Smooth muscle cell of the brain vasculature (primary cell): ENCODE measurements at places on chromosomes 3 and 15.

- DNase-seq = no peak
Measured at GRCh38 chr3:128550471-128551126, 57.6 kb upstream of the GATA2 start.

- no peak for DNase-seq
Measured at GRCh38 chr15:78629031-78629715, 8.4 kb upstream of the CHRNA3 start.

GRCh38 chr3:5390936-5391625 lies 203.6 kb downstream of the EDEM1 start:
- DNase-seq = no peak

- no peak for DNase-seq
Measured at GRCh38 chr15:38796589-38796988, 232.0 kb upstream of the RASGRP1 start.

GRCh38 chr15:29132735-29133181 lies 136.9 kb downstream of the NSMCE3 start:
- no peak for DNase-seq

DNA sequence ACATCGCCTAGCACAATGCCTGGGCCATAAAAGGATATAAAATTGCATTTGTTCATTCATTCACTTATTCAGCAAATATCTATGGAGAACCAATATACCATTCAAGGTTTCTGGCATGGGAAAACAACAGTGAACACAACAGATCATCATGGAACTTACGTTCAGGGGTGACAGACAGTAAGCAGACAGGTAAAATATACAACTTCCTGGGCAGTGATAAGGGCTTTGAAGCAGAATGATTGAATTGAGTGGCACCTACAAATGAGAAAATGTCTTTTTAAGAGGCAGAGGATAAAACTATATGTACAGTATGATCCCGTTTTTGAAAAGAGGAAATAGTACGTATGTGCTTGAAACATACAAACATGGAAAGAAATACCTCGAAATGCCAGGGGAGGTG lies 39.2 kb downstream of the CMTM7 start:
- DNase-seq = no peak

DNA sequence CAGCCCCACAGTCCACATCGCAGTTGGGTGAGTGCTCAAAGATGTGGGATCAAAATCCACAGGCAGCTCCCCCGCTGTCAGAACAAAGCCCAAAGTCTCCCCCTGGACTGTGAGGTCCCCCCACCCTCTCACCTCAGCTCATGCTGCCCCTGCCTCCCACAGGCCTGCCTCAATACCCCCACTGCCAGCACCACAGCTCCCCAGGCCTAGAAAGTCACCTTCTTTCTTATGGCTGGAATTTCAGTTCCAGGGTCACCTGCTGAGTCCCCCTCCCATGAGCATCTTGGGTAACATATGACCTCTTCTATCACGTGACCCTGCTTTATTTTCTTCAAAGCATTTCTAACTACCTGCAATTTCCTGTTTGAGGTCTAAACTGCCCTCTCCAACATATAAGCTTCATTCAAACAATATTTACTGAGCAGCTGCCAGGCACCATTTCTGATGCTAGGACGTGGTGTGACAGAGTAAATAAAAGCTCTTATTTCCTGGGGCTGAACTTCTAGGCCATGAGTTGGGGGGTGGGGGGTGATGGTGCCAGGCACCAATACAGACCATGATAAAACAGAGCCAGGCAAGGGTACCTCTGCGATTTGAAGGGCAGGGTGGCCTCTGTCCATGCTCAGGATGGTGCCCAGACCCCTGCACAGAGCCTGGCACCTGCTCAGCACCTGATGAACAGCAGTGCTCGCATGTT lies 2.4 kb upstream of the TMEM89 start:
- no peak for DNase-seq

GRCh38 chr15:97791824-97792792 lies 168.4 kb upstream of the ARRDC4 start:
- DNase-seq = no peak

GRCh38 chr15:38215707-38216106 lies 36.9 kb upstream of the SPRED1 start:
- no peak for DNase-seq

DNA sequence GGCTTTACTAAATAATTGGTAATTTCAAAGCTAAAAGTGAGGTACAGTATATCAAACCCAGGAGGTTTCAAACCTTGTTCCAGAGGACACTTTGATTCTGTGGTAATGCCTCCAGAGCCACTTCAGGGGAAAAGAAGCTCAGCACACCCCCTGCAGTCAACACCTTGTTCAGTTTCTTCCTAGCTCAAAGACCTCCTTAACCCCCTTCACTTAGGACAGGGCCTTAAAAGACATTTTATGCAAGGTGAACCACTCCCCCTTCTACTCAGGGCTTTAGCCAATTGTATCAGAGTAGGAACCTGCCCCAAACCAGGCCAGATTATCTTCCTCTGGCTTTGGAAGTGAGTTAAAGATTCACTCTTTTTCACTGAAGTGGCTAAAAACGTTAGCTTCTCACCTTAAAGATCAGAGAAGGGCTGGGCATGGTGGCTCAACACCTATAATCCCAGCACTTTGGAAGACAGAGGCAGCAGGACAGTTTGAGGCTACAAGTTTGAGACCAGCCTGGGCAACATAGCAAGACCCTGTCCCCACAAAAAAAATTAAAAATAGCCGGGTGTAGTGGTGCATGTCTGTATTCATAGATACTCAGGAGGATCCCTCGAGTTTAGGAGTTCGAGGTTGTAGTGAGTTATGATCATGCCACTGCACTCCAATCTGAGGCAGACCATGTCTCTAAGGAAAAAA lies 3.4 kb downstream of the DENND6A start:
- DNase-seq = no peak

- DNase-seq = no peak
Measured at GRCh38 chr3:173538410-173538809, 140.9 kb downstream of the NLGN1 start.

GRCh38 chr15:56353740-56354139 lies 11.5 kb upstream of the TEX9 start:
- no peak for DNase-seq

DNA sequence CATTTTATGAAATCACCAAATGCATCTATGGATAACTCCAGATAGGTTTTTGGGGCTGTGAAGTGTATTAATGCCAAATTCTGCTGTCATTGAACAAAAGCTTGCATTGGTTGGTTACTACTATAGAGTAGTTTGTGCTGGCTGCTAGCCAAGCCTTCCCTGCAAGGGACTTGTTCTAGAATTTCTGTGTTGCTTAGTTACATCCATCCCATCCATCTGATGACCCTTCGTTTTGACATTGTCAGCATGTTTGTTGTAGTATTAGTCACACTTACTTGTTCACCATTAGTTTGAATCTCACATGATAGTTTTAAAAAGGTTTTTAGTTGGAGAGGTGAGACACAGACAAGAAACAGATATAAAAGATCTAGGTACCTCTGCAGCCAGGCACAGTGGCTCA lies 7.0 kb upstream of the NIPA2 start:
- peak; percentile 57 for DNase-seq

DNA sequence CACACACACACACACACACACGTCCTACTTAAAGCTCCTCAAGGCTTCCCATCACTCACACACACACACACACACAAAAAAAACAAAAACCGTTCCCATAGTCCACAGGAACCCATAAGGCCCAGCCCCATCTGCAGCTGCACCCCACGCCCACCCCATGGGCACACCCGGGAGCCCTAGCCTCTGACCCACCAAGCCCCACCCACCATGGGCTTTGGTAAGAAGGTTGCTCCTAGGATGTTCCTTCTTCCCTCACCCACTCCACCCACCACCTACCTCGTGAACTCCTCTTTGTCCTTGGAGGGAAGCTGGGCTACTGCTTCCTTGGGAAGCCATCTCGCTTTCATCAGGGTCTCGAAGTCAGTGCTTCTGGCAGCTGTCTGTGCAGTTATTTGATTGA lies 115.1 kb downstream of the TPRA1 start:
- no peak for DNase-seq

- no peak for DNase-seq
Measured at GRCh38 chr15:90959894-90960293, 5.2 kb downstream of the RCCD1 start.

GRCh38 chr3:187777331-187777941 lies 32.2 kb upstream of the BCL6 start:
- DNase-seq = no peak

DNA sequence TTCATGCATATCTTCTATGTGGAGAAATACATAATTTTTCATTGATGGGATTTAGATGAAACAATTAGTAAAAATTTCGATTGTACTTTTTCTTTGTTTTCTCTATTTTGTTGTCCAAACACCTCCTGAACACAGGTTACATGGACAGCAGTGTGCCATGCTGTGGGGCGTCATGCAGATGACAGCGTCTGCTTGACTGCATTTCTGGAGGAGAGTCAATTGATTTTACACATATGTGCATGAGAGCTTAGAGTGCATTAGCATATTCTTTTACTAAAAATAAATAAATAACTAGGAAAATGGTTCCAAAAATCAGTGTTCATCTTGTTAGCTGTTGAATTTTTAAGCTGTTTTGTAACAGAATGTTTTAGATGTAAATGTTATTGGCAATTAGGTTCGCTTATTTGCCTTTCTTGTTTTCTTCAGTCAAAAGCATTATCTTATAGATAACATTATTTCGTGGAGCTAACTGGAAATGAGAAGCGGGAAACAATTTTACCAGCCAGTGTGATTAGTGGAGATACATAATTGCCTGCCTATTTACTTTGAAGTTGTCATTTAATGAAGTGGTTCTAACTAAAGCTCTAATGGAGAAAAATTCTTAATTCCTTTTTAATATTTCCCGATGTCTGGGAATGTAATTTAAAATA lies 82.7 kb upstream of the VGLL3 start:
- no peak for DNase-seq

GRCh38 chr3:62169906-62170660 lies 203.3 kb downstream of the FEZF2 start:
- no peak for DNase-seq

DNA sequence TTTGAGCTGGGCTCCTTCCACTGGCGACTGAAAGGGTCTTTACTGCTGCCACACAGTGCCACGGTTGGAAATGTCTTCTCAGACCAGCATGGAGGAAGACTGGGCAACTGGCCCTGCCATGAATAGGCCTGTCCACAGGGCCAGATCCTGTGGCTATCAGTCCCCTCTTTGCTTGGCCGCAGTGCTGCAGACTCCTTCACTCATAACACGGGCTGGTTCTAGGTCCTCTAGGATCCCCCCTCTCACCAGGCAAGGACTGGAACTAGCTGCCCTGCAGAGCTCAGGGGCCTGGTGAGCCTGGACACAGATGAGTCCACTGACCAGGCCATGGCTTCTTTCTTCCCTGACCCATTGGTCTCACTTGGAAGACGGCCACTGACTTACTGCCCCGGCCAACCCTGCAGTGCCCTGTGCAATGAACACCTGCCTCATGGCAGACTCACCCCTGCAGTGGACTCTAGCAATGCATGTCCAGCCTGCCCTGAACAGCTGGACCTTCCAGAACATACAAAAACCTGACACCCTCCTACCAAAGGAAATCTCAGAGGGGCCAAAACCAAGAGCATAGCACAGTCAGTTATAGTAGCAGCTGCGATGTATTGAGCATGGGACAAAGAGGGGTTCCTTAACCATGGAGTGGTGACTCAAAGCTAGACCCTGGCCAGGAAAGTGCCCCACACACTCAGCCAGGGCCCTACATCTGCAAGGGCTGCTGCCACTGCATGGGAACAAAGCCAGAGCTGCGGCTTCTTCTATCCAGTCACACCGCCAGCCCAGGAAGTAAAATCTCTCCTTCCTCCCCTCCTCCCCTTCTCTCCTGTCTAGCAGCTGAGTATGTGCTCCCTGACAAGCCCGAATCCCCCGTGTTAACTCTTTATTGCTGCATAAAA lies 72.1 kb upstream of the ITGA11 start:
- DNase-seq = no peak

DNA sequence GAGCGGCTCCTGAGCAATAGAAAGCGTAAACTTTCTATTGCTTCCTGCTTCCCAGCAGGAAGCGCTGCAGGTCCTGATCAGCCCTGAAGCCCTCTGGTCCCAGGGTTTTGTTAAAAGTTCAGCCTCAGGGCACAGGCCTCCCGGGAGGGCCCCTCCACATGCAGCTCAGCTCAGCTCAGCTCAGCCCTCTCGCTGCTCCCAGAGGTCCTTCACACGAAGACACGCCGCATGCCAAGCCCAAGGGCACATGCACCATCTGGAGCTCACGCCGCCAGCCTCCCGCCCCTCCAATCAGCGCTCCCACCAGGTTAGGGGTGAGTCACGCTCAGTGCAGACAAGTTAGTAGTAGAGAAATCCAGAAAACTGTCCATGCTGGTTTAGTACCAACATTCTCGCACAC lies 12.7 kb downstream of the TKT start:
- peak; percentile 59 for DNase-seq

DNA sequence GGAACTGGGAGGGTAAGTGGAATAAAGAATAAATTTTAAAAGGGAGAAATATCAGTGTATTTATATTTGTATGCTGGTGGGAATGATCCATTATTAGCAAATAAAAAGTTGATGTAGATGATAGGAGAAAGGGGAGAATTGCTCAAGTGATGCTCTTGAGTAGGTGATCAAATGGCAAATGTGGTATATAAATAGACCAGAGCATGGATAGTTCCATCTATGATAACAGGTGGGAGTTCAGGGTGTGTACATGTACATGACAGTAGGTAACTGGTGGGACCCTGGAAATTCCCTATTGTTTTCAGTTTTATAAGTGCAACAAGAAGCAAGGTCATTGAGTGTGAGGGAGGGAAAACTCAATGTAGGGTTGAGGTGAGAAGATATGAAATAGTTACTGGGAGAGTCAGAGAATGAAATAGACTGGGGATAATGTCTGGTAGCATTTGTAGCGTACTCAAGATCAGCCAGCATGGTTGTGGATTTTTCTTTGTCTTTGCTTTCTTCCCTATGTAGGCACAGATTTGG lies 31.3 kb upstream of the EBLN2 start:
- DNase-seq = no peak
